ENCODE measurements at places on chromosomes 11 and 22. TPM values are rescaled to one million over a fixed set of nuclear protein-coding genes. Genes with fewer than 3 reads are reported as not detected.

Gene APOL3
- 0.05 TPM for total RNA-seq

Gene IFITM10
- 1.0 TPM for total RNA-seq

Gene ANKRD42
- total RNA-seq = 9.6 TPM

Gene CASP4
- 9.0 TPM for total RNA-seq

Gene BDNF
- total RNA-seq = 11.4 TPM

Gene CHRM1
- 0.06 TPM for total RNA-seq

Gene C11orf87
- 0.03 TPM for total RNA-seq

Gene LYVE1
- total RNA-seq = not detected

Gene TRPM5
- total RNA-seq = not detected

Gene NPAS4
- total RNA-seq = not detected

Gene RSF1
- total RNA-seq = 13.9 TPM

Gene MAPK8IP2
- total RNA-seq = 4.1 TPM

Gene P2RX6
- total RNA-seq = 0.56 TPM

Gene NCR3LG1
- 1.9 TPM for total RNA-seq

Gene OR6A2
- total RNA-seq = not detected

Gene IFITM5
- not detected for total RNA-seq

Gene OR52E5
- not detected for total RNA-seq

Gene SAA2
- not detected for total RNA-seq

Gene TPBGL
- 0.35 TPM for total RNA-seq

Gene C22orf42
- total RNA-seq = not detected

Gene LZTR1
- 17.0 TPM for total RNA-seq

Gene KRTAP5-8
- not detected for total RNA-seq

Gene TMEM121B
- total RNA-seq = 0.14 TPM

Gene CARD18
- not detected for total RNA-seq

Gene SCARF2
- 0.89 TPM for total RNA-seq
